Urothelium cell line (cell line): ENCODE measurements at places on chromosomes 5 and 9.

- peak; percentile 67 for DNase-seq
These were observed at the start of gene ZNF618 for GRCh38 chr9:113876151-113876992. Gene ZNF618, plus strand, starts transcription at chr9:113876309. Its CDS starts 72 bp downstream, at chr9:113876381.

GRCh38 chr5:134525683-134526482 is 413 bp downstream of the JADE2 start:
- DNase-seq: peak; percentile 45

GRCh38 chr9:19650312-19650711 is 138.5 kb downstream of the SLC24A2 start:
- no peak for DNase-seq

DNA sequence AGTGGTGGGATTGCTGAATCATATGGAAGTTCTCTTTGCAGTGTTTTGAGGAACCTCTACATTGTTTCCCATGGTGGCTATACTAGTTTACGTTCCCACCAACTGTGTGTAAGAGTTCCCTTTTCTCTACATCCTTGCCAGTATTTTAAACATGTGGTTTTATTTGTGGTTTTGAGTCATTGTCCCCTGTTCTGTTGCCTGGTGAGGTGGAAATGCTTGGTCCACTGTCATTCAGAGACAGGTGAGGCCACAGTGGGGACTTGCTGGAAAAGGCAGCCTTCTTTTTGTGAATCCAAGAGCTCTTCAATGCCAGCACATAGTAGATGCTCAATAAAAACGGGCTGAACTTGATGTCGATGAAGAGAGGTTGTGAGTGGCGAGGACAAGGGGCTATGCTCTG is 44.2 kb downstream of the SH3PXD2B start:
- no peak for DNase-seq

- peak; percentile 89 for DNase-seq
These were observed 6.7 kb downstream of the NRARP start for GRCh38 chr9:137295238-137295811.

DNA sequence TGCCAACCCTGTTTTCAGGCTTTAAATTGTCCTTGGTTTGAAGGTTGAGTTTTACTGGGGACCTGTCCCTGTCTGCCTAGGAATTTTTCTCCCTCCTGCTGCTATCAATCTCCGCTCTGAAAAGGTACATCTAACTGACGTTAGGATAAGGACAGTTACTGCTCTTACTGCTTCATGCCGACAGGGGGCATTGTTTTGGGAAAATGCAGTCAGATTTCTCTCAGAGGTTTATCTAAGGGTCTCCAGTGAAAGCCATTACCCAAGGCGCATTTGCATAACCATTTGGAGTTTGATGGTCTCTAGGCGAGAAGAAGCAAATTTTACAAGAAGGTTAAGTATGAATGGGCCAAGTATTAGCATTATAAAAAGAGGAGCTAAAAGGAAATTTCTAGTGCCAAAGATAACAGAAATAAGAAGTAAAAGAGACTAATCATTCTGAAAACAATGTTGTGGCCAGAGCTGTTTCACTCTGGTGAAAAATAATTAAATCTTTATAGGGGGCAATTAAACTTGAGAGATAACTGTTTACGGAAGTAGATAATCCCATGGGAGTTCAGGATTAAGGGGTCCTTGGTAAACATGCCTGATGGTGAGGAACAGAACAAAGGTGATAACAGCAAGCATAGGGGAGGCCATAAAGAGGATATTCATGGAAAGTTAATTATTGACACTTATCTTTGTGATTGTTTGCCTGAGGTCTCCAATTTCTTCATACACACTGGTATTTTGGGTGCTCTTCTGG is 605.0 kb downstream of the MTRR start:
- DNase-seq: no peak

- no peak for DNase-seq
These were observed 8.2 kb downstream of the HSPB3 start for GRCh38 chr5:54463713-54464112.

DNA sequence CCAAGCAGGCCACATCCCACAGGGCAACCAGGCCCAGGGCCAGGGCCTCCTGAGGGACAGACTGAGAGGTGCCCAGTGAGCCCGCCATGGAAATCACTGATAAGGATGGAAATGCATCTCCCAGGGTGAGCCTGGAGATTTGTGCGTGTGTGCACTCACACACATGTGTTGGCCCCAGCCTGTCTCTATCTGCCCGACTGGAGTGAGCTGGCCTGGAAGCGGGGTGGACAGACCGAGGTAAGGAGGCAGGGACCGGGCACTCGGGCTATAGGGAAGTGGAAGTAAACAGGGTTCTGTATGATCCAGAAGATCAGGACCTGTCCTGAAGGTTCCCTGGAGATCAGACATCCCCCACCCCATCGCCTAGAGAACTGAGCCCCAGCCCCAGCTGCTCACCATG is 17.4 kb downstream of the GFI1B start:
- DNase-seq: no peak

DNA sequence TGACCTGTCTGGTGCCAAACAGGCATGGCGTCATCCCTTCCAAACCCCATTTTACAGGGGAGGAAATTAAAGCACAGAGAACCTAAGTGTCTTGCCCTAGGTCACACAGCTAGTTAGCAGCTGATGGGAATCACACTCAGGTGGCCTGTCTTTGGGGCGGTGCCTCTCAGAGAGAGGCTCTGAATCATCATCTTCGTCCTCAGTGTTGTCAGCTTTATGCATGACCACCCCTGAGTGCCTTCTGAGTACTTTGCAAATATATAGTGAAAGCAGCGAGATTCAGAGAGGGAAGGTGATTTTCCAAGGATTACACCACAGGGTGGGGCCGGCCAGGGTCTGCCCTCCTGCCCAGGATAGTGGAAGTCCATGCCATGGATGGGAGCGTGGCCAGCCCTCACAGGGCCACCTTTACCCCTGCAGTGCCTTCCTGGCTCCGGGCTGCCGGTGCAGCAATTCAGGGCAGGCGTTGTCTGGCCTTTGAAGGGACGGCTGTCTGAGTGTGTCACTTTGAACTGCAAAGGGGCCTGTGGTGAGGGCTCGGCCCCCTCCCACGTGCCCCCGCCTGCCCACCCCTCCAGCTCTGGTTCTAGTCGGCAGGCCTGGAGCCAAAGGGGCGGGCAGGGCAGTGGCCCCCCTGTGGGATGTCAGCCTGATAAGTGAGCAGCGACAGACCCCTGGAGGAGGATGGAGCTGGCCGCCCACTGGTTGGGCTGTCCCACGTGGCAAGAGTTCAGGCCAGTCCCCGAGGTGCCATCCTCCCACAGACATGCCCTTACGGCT is 16.9 kb downstream of the LMX1B start:
- DNase-seq: no peak

DNA sequence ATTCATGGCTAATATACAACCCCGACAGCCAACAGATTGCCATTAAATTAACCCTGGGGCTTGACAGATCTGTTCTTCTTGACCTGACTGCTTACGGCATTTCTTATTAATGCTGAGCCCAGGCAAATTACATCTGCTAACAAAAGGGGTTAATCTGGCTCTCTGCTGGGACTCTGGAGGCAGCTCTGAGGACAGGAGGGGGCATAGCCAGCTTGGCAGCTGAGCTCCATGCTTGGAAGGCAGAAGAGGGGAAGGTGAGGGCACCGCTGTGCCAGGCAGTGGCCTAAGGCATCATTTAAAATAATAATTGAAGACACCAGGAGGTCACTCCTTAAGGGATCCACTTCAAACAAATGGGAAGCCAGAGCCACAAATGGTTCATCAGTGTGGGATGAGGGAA is 126.0 kb upstream of the GPR151 start:
- no peak for DNase-seq

GRCh38 chr5:61363401-61364114 is 31.5 kb downstream of the ZSWIM6 start:
- no peak for DNase-seq

- DNase-seq: peak; percentile 80
These were observed at the start of gene SH3PXD2B for GRCh38 chr5:172454358-172455086. Gene SH3PXD2B, minus strand, starts transcription at chr5:172454525. Its CDS starts 173 bp downstream, at chr5:172454352.

- DNase-seq: no peak
These were observed 28.7 kb downstream of the LCP2 start for GRCh38 chr5:170268884-170269283.

DNA sequence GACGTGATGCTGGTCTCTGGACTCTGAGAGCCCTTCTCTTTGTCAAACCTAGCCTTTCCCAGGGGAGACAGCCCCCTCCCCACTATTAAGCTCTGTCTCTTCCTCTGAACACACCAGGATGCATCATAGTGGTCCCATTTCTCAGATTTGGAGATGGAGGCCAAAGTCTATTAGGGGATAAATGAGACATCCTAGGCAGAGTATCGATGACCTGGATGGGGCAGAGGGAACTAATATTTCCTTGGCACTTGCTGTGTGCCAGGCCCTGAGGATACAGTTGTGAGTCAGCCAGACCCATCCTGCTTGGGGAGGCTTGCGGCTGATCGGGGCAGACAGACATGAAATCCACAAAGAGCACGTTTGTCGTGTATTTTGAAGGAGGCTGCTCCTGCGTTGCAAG is 5.2 kb downstream of the DNM1 start:
- DNase-seq: no peak

GRCh38 chr9:25584611-25585010 is 93.6 kb downstream of the TUSC1 start:
- DNase-seq: no peak

GRCh38 chr9:90775657-90776056 is 26.0 kb upstream of the SYK start:
- no peak for DNase-seq

DNA sequence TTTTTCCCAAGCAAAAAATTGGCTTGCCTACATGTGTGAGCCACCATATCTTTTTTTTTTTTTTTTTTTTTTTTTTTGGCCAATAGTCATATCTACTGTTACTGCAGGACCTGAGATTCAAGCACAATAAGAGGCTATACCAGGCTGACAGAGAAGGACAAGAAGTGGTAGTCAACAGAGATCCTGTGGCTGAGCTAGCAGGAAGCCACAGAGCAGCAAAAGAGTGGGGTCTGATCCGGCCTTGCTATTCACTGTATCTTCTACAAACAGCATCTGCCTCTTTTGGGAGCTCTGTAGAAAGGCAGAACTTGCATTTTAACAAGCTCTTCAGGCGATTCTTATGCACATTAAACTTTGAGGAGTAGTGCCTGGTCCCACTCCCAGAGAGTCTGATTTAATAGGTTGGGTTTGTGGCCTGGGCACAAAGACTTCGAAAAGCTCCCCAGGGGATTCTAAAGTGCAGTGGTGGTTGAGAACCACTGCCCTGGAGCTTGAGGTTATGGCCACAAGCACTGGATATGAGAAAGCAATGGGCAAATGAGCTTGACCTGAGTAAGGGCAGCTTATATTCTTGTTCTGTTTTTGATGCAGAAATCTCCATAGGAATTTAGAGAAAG is 162.8 kb downstream of the PIK3R1 start:
- no peak for DNase-seq

GRCh38 chr9:131630205-131630831 is 85.0 kb downstream of the PRRT1B start:
- DNase-seq: no peak

- DNase-seq: no peak
These were observed 41.6 kb downstream of the KIAA1191 start for GRCh38 chr5:176319827-176320554.

DNA sequence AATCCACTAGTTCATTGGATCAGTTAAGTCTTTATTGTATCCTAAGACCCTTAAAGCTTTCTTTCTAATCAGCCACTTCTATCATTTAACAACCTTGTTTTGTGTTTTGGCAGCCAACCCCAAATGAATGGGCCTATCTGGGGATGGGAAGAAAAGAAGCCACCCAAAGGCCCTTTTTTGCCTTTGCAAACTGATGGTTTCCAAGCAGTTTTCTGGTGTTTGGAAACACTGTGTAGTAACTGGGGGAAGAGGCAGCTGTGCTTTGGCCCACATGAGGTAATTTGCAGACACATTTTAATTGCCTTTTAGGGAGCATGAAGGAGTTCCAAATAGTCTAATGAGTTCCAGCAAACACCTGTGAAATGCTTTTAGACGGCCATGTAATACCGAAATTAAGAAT is 1751.3 kb upstream of the WWC1 start:
- DNase-seq: no peak

GRCh38 chr5:73266176-73266738 is 93.3 kb downstream of the TMEM174 start:
- no peak for DNase-seq

DNA sequence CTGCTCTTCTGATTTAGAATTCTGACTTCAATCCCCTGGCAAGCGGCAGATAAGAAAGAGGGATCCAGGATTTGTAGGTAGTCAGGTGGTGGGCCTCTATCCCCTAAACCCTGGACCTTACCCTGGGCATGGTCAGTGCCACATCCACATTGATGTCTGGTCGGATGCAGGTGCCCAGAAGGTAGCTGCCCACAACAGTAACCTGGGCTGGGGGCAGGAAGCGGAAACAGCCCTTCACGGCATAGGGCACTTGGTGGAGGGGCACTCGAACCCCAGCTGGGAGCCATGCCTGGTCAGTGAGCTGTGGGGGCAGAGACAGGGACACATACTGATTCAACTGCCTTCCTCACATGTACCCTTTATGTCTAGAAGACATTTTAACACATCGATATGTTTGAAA is 3.8 kb downstream of the NOL6 start:
- no peak for DNase-seq

DNA sequence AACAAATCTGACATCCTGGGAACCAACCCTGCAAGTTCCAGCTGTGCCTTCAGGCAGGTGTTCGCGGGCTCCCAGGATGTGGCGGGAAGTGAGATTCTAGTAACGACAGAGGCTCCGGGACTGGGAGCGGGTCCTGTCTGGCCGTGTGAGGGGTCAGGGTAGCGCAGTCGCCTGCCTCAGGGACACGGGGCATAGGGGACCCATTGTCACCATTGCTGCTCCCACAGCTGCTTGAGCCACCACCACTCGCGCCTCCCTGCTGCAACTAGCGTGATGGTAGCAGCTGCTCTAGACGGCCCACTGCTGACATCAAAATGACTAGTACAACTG is 468.5 kb downstream of the CDH9 start:
- DNase-seq: no peak

GRCh38 chr9:34566972-34567371 is 22.6 kb downstream of the CNTFR start:
- DNase-seq: no peak

GRCh38 chr9:69621730-69622460 is 50.3 kb downstream of the APBA1 start:
- DNase-seq: no peak

GRCh38 chr5:73298772-73299630 is 126.0 kb downstream of the TMEM174 start:
- DNase-seq: no peak

DNA sequence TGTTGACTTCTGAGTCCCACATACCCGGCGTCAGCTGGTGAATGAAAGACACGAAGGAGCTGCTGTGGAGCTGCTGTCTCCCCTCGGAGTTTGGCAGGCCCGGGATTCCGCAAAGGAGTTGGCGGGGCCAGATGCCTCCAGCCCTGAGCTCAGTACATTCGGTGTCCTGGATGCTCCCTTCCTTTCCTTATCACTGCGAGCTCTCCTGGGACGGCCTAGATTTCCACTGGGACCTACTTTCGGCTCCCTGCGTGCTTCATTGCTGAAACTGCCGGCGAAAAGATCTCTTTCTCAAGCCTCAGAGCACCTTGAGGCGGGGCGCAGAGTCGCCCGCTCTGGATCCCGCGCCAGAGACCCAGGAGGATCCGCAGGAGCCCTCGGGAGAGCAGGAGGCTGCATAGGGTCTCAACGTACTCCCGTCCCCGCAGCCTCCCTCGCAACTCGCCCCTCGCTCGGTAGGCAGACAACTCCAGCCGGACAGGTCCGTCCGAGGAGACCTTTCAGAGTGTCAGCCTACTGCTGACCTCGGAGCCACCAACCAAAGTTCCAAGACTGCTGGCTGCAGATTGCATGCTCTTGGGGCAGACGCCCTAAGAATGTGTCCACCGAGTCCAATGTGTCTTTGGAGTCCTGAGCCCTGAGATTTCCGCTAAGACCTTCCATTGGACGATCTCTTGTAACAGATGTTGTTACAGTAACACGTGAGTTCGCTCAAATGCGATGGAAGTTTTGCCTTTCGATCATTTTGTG is 6.1 kb downstream of the ANXA2R start:
- DNase-seq: no peak
